ENCODE measurements at places on chromosomes 2 and 18.

- no peak for DNase-seq
These were observed 455.9 kb upstream of the UBE2E3 start for GRCh38 chr2:180524499-180524898.

GRCh38 chr2:239469106-239469960 lies 68.5 kb upstream of the HDAC4 start:
- DNase-seq, result no peak

- DNase-seq, result no peak
These were observed 63.5 kb downstream of the ARHGAP15 start for GRCh38 chr2:143192716-143193115.

DNA sequence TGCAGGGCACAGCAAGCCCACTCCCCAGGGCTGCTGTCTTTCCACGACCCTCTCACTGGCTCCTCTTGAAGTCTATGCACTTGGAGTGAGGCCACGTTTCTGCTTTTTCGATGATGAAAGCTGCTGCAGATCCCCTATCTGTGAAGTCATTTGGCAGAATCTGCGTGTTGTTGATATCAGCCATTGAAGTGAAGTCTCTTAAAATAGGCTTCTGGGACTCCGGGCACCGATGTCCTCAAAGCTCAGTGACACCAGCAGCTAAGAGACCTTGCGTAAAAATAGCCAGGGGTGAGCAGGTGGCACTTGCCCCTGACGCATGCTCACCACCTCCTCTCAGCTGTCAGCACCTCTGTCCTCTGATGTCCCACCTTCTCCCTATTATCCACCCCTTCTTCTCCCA lies 89.4 kb upstream of the FHL2 start:
- DNase-seq, result no peak

GRCh38 chr2:54638103-54638502 lies 85.4 kb upstream of the EML6 start:
- no peak for DNase-seq

GRCh38 chr2:101486258-101486701 lies 11.4 kb upstream of the RFX8 start:
- no peak for DNase-seq

GRCh38 chr2:238557936-238558335 lies 131.2 kb downstream of the ASB1 start:
- no peak for DNase-seq

- DNase-seq, result no peak
These were observed 47.0 kb downstream of the CYP27C1 start for GRCh38 chr2:127173057-127173456.

GRCh38 chr18:36558234-36558633 lies 260.7 kb downstream of the FHOD3 start:
- DNase-seq, result no peak

GRCh38 chr2:212099658-212100057 lies 438.9 kb downstream of the ERBB4 start:
- no peak for DNase-seq

DNA sequence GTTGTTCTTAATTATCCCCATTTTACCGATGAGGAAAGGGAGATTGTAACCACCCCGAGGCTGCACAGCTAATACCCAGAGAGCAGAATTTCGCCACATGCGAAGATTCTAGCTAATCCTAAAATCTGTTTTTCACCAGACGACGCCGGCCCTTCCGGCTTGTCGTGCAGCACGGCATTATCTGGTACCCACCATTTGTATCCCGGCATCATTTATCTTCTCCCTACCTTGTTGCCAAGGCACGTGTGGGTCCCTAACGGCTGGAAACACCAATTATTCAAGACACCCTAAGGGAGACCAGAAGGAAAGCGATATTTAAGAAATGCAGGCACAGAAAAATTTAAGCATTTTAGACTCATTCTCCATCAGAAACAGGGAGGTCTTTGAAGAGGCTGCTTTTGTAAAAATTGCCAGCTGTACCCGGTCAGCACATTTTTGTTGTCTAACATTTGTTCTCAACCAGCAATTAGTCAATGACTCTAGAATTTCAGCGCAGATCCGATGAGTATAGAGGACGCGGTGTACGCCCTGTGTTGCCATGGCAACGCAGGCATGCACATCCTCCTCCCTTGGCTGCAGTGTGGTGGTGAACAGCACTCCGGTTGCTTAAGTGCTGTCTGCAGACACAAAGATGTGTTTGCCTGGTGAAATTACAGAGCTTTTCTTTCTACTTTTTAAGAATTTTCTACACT lies 111.6 kb downstream of the AGAP1 start:
- DNase-seq, result no peak

- DNase-seq, result no peak
These were observed 719 bp upstream of the ATP6V1B1 start for GRCh38 chr2:70934981-70935380.

DNA sequence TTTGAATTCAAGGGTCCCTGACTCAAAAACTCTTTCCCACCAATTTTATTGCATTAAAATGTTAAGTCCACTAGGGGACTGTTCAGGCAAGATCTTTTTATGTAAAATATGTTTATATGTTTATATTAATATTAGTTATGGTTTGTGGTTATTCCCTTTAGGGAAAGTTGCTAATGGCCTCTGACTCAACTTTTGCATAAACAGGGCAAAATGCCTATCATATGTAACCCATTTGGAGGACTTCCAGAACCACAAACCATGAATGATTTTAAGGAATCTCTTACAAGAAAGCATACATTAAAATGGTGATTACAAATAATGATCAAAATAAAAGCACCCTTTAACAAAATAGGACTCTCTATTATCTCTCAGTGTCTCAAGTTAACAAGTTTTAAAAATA lies 1484.5 kb upstream of the ZEB2 start:
- no peak for DNase-seq

GRCh38 chr2:177885828-177886466 lies 186.6 kb downstream of the PDE11A start:
- DNase-seq, result no peak

DNA sequence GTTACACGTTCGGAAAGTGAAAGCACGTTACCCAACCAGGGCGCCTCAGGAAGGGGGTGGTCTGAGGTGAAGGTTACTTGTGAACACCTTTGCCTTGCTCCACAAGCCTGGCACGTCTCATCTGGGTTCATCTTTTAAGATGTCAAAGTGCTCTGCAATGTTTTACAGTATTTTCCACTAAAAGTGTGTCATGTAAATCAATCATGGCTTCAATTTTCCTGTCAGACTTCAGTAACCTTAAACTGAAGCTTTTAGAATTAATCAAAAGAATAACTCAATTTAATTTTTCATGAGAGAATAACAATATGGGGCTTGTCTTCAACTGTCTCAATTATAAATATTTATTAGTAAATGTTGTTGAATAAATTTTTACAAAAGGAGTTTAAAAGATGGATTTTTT lies 93.3 kb upstream of the FANCL start:
- no peak for DNase-seq

- DNase-seq, result no peak
These were observed 522.2 kb upstream of the CNTNAP5 start for GRCh38 chr2:123502931-123503330.

GRCh38 chr2:6881046-6881445 lies 3.5 kb downstream of the RSAD2 start:
- no peak for DNase-seq

- DNase-seq, result no peak
These were observed 253.1 kb upstream of the NXPH2 start for GRCh38 chr2:139033300-139033699.

Measured in GF-D8 (cell line).